ENCODE measurements at places on chromosomes 5 and 9. TPM values are rescaled to one million over a fixed set of nuclear protein-coding genes. Genes with fewer than 3 reads are reported as not detected.

IFNA2 gene
- not detected for polyA plus RNA-seq

C9orf153 gene
- not detected for polyA plus RNA-seq

TSSK1B gene
- polyA plus RNA-seq: not detected

GRK6 gene
- polyA plus RNA-seq: 31.1 TPM

GRIA1 gene
- 0.54 TPM for polyA plus RNA-seq

GPR151 gene
- polyA plus RNA-seq: not detected

OR2Y1 gene
- polyA plus RNA-seq: not detected

NR4A3 gene
- polyA plus RNA-seq: 2.9 TPM

S1PR3 gene
- 13.2 TPM for polyA plus RNA-seq

SLC46A2 gene
- polyA plus RNA-seq: not detected

PARP8 gene
- polyA plus RNA-seq: 18.3 TPM

CXCL14 gene
- 62.8 TPM for polyA plus RNA-seq

IQGAP2 gene
- 37.2 TPM for polyA plus RNA-seq

GGTA1 gene
- polyA plus RNA-seq: 0.77 TPM

FTMT gene
- not detected for polyA plus RNA-seq

TLE1 gene
- 117 TPM for polyA plus RNA-seq

SELENOP gene
- polyA plus RNA-seq: 2,543 TPM

TRIP13 gene
- polyA plus RNA-seq: 9.2 TPM

FOXD1 gene
- 1.9 TPM for polyA plus RNA-seq

GMCL2 gene
- polyA plus RNA-seq: not detected

HTR1A gene
- not detected for polyA plus RNA-seq

GKAP1 gene
- 5.0 TPM for polyA plus RNA-seq

LHX3 gene
- not detected for polyA plus RNA-seq

CSF1R gene
- 5.1 TPM for polyA plus RNA-seq

SLC25A48 gene
- polyA plus RNA-seq: 0.79 TPM

PCDHGA9 gene
- polyA plus RNA-seq: not detected

CEL gene
- polyA plus RNA-seq: 6.6 TPM

ESM1 gene
- 0.16 TPM for polyA plus RNA-seq

ZNF366 gene
- not detected for polyA plus RNA-seq

PCDHGA8 gene
- 0.28 TPM for polyA plus RNA-seq

GRIN1 gene
- polyA plus RNA-seq: not detected

SMU1 gene
- 15.8 TPM for polyA plus RNA-seq

TLX3 gene
- 0.22 TPM for polyA plus RNA-seq

C5orf58 gene
- polyA plus RNA-seq: not detected

NR5A1 gene
- polyA plus RNA-seq: 0.13 TPM

TGFBR1 gene
- 41.7 TPM for polyA plus RNA-seq

ERAP2 gene
- 1.5 TPM for polyA plus RNA-seq

ANKRD18A gene
- polyA plus RNA-seq: 0.36 TPM

MARCOL gene
- polyA plus RNA-seq: not detected

ITK gene
- 0.18 TPM for polyA plus RNA-seq

MYO10 gene
- 52.4 TPM for polyA plus RNA-seq

PCDHA11 gene
- polyA plus RNA-seq: 2.5 TPM

ALDH1A1 gene
- 201 TPM for polyA plus RNA-seq

MARCHF11 gene
- not detected for polyA plus RNA-seq

STC2 gene
- polyA plus RNA-seq: 38.8 TPM

DMAC1 gene
- polyA plus RNA-seq: 91.8 TPM

CFAP77 gene
- 1.2 TPM for polyA plus RNA-seq

SLC25A2 gene
- polyA plus RNA-seq: not detected

ANKRD31 gene
- polyA plus RNA-seq: 0.44 TPM

CRB2 gene
- polyA plus RNA-seq: 7.6 TPM

TTLL11 gene
- 5.5 TPM for polyA plus RNA-seq

PCDHB13 gene
- 1.1 TPM for polyA plus RNA-seq

PRRX2 gene
- 23.0 TPM for polyA plus RNA-seq

ANAPC2 gene
- polyA plus RNA-seq: 16.2 TPM

ACTBL2 gene
- 0.17 TPM for polyA plus RNA-seq

MRPL50 gene
- 23.1 TPM for polyA plus RNA-seq

TMCO6 gene
- 13.1 TPM for polyA plus RNA-seq

NHP2 gene
- 149 TPM for polyA plus RNA-seq

LCN1 gene
- 0.63 TPM for polyA plus RNA-seq

PROB1 gene
- not detected for polyA plus RNA-seq
